EL (cell line): ENCODE measurements at places on chromosomes 11 and 22.
A peak's percentile ranks its signal among the peaks of the same experiment; 100 is the strongest.

- DNase-seq, result no peak
Measured at GRCh38 chr11:134686460-134687061, 274.5 kb upstream of the B3GAT1 start.

- no peak for DNase-seq
Measured at GRCh38 chr11:68424101-68424632, 36.4 kb upstream of the PPP6R3 start.

- DNase-seq, result no peak
Measured at GRCh38 chr11:120357620-120358019, 21.4 kb downstream of the ARHGEF12 start.

DNA sequence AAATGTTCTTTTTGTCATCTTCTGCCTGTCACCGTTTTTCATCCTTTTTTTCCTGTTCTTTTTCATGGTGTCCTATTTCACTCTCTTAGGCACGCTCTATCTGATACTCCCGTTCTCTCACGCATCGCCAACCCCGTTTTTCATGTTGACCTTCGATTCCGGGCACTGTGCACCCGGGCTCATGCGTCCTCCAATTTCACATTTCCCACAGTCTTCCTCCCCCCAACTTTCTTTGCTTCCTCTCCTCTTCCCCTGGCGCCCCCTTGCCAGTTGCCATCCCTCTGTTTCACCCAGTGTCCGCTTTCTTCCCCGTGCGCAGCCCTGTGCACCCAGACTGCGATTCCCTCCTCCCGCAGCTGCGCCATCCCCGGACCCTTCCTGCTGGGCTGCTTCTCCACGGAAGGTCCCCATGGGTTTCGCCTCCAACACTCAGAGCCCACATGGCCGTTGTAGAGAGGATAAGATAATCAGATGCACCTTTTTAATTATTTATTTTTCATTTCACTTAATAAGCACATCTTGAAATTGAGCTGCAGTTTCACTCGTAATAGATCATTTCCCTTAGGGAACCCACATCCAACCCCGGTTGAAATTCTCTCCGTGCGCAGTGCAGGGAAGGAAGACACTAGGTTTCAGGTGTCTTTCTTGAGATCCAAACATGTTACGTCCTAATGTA lies 791.1 kb downstream of the NTM start:
- DNase-seq, result no peak

GRCh38 chr11:112734207-112734606 lies 227.0 kb upstream of the NCAM1 start:
- peak; percentile 20 for DNase-seq

- DNase-seq, result no peak
Measured at GRCh38 chr11:134783234-134783633, 371.2 kb upstream of the B3GAT1 start.

DNA sequence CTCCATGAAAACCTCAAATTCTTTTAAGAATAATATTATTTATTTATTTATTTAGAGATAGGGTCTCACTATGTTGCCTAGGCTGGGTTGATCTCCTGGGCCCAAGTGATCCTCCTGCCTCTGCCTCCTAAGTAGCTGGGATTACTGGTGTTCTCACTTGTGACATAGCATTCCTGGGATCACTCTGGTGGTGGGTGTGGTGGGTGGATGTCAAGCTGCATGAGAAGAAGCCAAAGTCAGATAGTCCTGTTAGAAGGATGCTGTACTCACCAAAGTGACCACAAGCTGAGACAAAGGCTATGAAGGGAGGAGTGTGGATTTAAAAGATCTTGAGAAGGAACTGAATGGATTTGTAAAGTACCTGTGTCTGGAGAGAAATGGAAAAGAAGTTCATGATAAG lies 87.9 kb upstream of the SPON1 start:
- DNase-seq, result no peak

DNA sequence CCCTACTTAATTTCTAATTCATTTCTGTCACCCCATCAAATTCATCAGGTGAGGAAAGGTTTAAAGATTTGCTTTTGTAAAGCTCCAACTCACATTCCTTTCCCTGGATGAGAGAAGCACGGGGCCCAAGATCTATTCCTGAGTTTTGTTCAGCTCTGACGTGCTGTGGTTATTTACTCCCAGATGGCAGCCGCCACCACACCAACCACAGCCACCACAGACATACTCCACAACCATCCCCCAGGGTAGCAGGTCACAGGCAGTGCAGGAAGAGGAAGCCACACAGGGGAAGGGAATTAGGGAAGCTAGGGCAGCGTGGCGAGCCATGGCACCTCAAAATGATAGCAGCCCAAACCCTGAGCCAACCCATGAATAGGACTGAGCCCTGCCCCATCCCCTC lies 63.5 kb upstream of the CSNK2A3 start:
- DNase-seq, result peak; percentile 67

GRCh38 chr11:33719587-33719986 lies 16.6 kb downstream of the CD59 start:
- no peak for DNase-seq

GRCh38 chr22:50528682-50529415 lies 963 bp downstream of the TYMP start:
- no peak for DNase-seq

GRCh38 chr22:40473703-40474102 lies 103.3 kb downstream of the SGSM3 start:
- no peak for DNase-seq

DNA sequence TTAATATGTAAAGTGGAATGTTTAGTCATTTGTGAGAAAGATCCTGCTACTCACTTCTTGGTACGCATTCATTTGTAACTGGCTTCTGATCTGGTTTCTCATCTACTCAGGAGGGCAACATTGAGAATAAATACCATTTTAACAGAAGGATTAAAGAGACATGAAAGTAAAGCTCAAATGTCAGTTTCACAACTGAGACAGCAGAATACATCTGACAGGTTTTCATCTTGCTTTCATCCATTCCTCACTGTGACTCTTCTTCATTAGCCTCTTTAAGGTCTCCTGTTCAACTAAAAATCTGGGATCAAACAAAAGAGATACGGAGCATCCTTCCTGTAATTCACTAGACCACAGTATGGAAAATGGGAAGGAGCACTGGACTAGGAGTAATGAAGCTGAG lies 31.4 kb upstream of the CCDC89 start:
- no peak for DNase-seq

- DNase-seq, result peak; percentile 6
Measured at GRCh38 chr11:37671321-37671720, 1073.3 kb upstream of the RAG2 start.

DNA sequence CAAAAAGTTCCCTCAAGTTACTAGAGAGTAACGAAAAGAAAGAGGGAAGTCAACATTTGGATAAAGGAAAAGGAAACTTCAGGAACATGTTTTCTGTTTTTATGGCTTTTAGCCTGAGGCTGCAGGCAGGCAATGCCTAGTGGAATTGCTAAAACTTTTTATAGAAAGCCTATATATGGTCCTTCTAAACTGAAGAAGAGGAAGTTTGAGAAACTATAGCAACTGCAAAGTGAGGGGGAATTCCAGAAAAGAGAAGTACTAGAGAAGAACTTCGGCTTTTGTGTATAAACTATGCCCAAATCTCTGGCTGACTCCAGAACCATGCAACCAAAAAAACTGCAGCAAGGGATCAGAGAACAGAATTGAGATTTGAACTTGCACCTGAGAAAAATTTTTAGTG lies 74.3 kb upstream of the ARHGAP42 start:
- DNase-seq, result peak; percentile 31
